Activated CD4-positive, alpha-beta T cell treated with anti-CD3 and anti-CD28 coated beads, Interleukin-2, amount 10 ng/mL, durations not matched to agents 7 days and 5 days (primary cell): ENCODE measurements at places on chromosomes 1 and 21. TPM values are rescaled to one million over a fixed set of nuclear protein-coding genes. Genes with fewer than 3 reads are reported as not detected.

DNA sequence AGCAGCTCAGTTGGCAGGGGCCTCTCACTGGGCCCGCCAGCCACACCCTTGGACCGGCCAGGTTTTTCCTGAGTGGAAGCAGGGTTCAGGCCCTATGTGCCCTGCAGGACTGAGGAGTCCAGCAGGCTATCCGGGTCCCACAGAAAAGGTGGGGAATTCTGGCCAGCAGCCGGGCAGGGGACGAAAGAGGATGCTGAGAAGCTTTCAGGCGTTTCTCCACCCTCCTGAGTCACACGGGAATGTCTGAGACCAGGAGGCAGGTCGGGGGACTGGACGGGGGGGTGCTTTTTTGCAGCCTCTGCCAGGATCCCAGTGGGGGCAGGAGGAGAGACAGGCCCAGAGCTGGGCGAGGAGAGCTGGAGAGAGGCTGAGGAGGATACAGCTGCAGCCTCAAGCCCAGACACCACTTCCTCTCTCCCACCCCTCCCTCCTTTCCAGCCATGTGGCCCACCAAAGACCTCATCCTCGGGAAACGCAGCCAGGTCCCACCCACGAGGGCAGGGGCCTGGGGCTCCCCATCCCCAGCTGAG lies 105.4 kb downstream of the SPSB1 start:
- DNase-seq: no peak

DNA sequence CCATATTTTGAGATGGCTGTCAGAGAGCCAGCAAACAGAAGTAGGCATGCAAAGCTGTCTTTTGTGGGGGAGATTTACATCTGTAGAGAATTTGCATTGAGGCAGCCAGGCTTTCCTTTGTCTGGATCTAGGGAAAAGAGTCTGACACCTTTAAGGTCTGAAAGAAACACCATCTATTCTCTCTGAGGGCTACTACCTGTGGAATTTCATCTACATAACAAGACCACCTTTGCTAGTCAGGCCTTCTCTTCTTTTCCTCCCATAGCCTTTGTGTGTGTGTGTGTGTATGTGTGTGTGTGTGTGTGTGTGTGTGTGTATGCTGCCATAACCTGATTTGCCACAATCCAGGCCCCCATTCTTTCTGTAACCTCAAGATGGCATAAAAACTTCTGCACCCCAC lies 28.4 kb upstream of the DMRTB1 start:
- DNase-seq: no peak

DNA sequence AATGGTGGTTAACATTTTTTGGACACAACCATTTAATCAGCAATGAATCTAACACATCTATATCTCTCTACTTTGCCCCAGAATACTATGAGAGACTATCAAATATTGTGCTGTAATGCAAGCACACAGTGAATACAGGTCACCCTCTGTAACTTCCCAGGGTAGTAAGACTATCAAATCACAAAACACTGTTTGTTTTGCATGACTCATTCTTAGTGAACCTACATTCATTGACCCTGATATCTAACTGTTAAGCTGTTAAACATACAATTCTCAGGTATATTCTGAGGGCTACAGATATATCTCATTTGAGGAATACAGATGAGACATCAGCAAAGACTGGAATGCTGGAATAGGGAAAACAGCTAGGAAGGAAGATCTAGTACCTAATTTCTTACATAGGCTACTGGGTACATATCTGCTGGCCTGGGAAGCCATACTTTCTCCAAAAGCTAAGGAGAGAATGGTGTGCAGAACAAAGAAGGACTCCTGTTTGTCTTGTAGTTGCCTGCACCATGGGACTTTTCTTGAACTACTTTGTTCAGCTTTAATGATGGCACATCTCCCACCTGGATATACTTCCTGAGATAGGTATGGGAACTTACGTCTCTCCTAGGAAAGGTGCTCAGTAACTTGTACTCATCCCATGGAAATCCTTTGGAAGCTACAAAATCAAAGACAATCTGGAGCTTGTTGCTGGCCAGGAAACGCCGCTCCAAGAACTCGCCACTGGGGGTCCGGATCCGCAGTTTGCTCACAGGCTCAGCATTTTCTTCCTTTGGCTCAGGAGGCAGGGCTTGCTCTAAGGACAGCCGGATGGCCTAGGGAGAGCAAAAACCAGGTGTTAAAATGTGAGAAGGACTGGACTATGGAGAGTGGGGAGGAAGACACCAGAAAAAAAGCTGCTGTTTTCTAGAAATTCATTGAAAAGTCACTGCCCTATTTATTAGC lies 51.9 kb upstream of the DMRTA2 start:
- DNase-seq: no peak

- DNase-seq: peak; percentile 100
Observed at GRCh38 chr1:173867753-173868265, at the start of gene GAS5. Gene GAS5 (minus strand): TSS chr1:173867989.

GRCh38 chr21:41932191-41932575 lies 21.6 kb downstream of the C2CD2 start:
- DNase-seq: no peak

- DNase-seq: no peak
Observed at GRCh38 chr1:11649237-11649623, 5.0 kb downstream of the FBXO2 start.

GRCh38 chr1:66380452-66381212 lies 153.3 kb upstream of the SGIP1 start:
- no peak for DNase-seq

- DNase-seq: no peak
Observed at GRCh38 chr1:154742606-154743005, 127.5 kb downstream of the KCNN3 start.

DNA sequence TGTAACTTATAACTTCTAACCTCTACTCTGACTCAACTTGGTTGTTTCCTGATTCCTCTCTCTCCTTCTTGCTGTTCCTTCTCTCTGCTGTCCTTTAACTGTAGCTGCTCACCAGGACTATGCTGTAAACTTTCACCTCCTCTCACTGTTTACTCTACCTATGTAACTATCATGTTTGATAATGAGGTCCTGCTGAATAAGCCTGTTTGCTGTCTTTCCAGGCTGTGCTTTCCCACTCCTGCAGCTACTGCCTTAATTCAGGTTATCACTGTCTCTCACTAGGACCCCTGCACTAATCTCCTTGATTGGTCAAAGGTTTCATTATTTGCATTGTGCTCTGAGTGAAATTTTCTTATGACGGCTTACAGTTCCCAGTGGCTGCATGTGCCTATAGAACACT lies 633.9 kb upstream of the PTBP2 start:
- no peak for DNase-seq

DNA sequence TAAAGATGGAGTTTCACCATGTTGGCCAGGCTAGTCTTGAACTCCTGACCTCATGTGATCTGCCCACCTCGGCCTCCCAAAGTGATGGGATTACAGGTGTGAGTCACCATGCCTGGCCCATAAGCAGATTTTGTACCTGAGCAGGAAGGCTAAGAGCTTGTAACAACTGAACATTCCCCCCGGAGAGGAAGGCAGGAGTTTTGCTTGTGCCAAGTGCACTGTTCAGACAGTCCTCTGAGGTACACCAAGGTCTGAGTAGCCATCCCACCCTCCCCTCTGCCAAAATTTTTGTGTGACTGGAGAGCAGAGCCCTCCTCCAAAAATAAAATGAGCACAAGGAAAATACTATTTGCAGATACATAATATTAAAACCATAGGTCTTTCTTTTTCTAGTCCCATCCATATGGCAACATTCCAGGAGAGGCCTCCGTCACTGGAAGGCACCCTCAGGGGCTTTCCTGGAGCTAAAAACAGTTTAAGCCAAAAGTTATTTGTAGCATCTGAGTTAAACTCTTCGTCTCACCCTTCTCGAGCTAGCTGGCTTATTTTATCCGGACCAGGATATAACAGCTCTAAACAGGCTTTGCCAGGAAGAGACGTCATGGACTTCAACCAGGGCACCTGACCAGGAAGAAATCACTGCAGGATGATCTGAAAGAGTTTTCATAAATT lies 27.2 kb downstream of the CAPN2 start:
- DNase-seq: no peak

- DNase-seq: no peak
Observed at GRCh38 chr1:32782086-32782485, 35.1 kb downstream of the YARS1 start.

- no peak for DNase-seq
Observed at GRCh38 chr1:150893336-150893913, 6.5 kb downstream of the CTXND2 start.

DNA sequence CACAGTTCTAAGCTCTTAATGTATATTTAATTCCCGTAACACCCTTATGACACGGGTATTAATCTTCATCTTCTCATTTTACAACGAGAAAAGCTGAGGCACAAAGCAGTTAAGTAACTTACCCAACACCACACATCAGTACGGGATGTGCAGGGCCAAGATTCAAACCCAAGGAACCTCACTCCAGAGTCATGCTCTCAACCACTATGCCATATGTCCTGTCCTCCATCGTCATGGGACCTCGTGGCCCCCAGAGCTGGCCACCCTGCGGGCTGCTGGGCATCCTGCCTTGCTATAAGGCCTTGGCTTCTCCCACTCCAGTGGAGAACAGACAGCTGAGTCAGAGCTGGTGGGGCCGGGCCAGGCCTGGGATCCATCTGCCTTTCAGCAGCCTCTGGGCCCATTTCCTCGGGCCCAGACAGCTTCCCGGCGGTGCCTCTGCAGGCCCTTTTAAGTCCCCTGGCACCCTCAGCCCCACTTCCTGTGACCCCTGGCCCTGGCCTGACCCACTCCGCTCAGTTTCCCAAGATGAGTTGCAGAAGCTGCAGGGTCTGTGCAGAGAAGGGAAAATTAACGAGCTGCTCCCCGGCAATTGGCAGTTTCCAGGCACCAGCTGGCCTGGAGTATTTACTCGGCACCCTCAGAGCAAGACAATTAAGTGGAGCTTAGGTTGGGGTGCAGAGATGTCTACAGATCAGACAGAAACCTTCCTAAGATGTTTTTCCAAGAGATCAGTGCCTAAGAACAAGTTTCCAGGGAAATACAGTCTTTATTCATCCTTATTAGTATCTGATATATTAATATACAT lies 98.2 kb downstream of the EPHB2 start:
- no peak for DNase-seq

GRCh38 chr1:15120251-15120945 lies 33.1 kb upstream of the TMEM51 start:
- DNase-seq: no peak

- DNase-seq: no peak
Observed at GRCh38 chr1:202648605-202649226, 61.5 kb downstream of the SYT2 start.

DNA sequence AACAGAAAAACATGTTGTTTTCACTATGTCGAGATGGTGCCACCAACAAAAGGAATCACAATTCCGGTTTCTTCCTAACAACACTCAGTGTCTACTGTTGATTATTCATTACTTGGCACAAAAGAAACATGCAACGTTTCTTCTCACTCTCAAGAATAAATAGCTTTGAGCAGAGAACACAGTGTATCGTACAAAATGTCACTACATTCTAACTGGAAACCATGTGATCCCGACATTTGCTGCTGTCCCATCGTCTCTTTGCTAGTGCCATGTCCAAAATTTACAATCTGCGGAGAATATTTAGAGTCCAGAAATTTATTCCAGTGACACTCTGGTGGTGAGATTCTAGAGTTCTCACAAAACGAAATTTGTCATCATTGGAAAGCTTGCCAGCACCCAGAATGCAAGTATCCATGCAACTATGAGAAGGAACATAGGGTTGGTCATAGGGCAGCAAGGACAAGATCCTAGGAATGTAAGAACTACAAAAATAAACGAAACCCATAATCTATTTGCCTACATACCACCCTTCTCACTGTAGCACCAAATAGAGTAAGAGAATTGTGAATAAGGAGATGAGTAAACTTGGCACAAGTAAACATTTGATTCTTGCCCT lies 505.1 kb downstream of the LTN1 start:
- DNase-seq: no peak

PCBP3 gene
- total RNA-seq: 5.8 TPM

VHLL gene
- 0.52 TPM for total RNA-seq

CD53 gene
- total RNA-seq: 530 TPM

E2F2 gene
- total RNA-seq: 107 TPM

PTGER3 gene
- total RNA-seq: 0.15 TPM

NUP210L gene
- 0.04 TPM for total RNA-seq

GBP5 gene
- 405 TPM for total RNA-seq
